ENCODE measurements at places on chromosomes 11 and 22. TPM values are rescaled to one million over a fixed set of nuclear protein-coding genes. Genes with fewer than 3 reads are reported as not detected.

ASPHD2 gene
- 4.0 TPM for total RNA-seq

ZNF280A gene
- total RNA-seq, result not detected

KRTAP5-2 gene
- not detected for total RNA-seq

GSTT2B gene
- not detected for total RNA-seq

MFRP gene
- not detected for total RNA-seq

BIRC2 gene
- 61.2 TPM for total RNA-seq

CLCF1 gene
- 5.4 TPM for total RNA-seq

OR51I1 gene
- not detected for total RNA-seq

TRMT2A gene
- 126 TPM for total RNA-seq

FAM181B gene
- total RNA-seq, result 0.11 TPM

GGTLC2 gene
- total RNA-seq, result not detected

NXPE1 gene
- total RNA-seq, result not detected

Data from CD4-positive, alpha-beta memory T cell (primary cell).